T-helper 9 cell (primary cell): ENCODE measurements at places on chromosomes 12 and 14.

GRCh38 chr14:29558516-29558915, 369.1 kb downstream of the PRKD1 start:
- no peak for DNase-seq

DNA sequence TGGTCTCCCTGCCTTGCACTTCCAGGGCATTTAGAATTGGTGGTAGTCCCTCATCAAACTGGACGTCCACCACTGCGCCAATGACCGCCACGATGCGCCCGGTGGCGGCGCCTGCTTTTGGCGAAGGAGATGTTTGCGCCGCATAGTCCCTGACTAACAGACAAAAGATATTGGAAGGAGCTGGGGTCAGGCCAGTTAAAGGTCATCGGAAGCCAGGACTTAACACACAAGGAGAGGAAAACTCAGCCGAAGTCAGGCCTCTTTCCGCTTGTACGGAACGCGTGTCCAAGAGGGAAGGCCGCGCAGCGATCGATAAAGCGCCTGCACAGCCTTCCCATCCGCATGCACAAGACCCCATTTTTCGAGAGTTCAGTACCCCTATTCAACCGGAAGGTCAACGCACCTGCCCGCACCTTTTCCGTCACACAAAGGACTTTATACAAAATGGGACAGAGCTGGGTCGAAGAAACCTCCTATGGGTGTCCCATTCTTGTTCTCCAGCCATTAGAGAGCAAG, 525 bp downstream of the ATP5F1B start:
- no peak for DNase-seq

GRCh38 chr14:57066887-57067513, 201.7 kb downstream of the EXOC5 start:
- no peak for DNase-seq

GRCh38 chr12:91009319-91009950, 4.7 kb upstream of the EPYC start:
- no peak for DNase-seq

DNA sequence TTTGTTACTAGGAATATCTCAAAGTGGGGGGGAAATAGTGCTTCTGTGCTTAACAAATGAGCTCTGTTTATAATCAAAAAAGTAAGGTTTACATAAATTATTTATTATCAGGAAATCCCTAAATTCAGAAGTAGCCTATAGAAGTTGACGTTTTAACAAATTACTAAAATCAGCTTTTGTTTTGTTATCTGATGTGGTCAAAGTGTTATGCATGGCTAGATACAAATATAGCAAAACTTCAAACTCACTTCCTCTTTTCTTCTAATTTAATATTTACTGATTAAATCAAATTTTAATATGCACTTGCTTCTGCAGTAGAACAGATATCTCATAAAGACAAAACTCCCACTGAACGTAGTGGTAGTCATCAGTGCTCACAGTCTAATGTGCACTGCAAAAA, 47.5 kb downstream of the GARIN6 start:
- DNase-seq, result no peak

DNA sequence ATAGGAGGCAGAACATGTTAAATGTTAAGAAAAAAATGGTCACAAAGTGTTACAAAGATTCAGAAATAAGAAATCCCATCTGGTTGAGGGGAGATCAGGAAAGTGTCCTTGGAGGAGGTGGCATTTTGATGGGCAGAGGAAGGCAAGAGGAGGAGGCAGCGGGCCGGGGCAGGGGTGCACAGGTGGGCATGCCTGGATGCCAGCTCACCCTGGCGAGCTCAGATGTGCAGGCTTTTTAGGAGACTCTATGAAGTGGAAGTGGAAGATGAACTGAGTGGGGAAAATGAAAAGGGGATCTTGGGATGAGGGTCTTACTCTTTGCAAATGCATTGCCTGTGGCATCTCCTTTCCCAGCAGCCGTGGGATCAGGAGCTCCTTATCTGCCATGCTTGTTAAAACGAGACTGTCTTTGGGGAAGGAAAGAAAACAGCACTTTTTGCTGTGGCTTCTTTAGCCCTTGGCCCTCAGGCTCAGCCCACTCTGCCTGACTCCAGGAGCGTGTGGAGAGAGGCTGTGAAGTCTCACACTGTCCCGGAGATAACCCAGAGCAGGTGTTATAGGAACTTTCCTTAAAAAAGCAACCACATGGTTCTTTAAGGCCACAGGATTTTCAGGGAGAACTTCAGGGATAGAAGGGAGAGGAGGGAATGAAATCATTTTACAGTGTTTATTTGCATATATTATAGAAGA, 62.6 kb downstream of the ELK3 start:
- DNase-seq, result no peak

- no peak for DNase-seq
Measured at GRCh38 chr12:5507401-5507935, 75.6 kb downstream of the NTF3 start.

DNA sequence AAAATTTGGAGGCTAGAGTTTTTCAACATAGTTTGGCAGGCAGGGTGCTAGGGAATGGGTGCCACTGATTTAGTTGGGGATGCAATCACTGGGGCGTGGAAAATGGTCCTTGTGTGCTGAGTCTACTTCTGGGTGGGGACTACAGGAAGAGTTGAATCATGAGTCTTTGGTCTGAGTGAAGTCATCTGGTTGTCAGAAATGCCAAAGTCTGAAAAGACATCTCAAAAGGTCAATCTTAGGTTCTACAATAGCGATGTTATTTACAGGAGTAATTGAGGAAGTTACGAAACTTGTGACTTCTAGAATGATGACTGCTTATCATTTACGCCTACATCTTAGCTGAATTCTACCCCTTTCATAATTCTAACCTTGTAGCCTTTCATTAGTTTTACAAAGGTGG, 209.1 kb downstream of the NUBPL start:
- no peak for DNase-seq

DNA sequence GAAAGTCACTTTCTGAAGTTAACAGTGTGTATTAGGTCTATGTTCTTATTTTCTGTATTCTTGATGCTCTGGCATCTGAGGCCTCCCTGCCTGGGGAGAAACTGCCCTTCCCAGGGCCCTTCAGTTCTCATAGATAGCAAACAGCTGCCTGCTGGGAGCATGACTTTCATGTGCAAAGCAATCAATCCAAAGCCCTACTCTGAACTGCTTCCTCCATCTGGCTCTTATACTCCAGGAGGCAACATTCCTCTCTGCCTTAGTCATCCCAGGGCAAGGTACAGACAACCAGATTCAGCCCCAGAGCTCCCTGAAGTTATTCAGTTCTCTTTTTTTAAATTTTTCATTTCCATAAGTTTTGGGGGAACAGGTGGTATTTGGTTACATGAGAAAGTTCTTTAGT, 41.7 kb upstream of the RIN3 start:
- no peak for DNase-seq

DNA sequence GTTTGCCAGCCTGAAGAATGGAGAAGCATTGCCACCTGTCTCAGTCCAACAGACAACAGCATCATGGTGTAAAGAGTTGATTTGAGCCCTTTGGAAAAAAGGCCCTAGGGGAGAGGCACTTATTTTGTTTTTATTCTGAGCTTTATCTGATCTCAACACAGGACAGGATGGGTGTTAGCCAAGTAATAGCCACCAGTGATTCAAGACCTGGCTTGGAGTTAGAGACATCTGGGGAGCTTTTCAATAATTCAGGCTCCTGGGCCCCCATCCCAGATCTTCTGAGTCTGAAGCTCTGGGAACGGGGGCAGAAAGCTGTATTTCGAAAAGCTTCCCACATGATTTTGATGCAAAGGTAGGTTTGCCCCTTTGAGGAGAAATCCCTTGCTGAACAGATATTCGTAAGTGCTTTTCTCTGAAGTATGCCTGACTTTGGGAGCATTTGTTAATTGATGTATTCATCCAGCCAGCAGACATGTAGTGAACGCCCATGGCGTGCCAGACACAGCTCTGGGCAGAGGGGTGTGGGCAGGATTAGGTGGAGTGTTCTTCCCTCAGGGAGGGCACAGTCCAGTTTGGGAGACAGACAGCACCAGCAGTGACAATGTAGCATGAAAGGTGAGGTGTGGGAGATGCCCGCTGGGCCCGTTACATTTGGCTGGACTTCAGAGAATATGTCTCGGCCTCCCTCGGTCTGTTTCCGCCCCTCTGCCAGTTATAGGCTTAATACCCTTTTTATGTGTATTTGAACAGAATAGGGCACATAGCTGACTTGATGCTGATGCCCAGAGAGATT, 72.5 kb downstream of the TSPAN9 start:
- no peak for DNase-seq

GRCh38 chr14:85257287-85257686, 272.7 kb upstream of the FLRT2 start:
- no peak for DNase-seq

DNA sequence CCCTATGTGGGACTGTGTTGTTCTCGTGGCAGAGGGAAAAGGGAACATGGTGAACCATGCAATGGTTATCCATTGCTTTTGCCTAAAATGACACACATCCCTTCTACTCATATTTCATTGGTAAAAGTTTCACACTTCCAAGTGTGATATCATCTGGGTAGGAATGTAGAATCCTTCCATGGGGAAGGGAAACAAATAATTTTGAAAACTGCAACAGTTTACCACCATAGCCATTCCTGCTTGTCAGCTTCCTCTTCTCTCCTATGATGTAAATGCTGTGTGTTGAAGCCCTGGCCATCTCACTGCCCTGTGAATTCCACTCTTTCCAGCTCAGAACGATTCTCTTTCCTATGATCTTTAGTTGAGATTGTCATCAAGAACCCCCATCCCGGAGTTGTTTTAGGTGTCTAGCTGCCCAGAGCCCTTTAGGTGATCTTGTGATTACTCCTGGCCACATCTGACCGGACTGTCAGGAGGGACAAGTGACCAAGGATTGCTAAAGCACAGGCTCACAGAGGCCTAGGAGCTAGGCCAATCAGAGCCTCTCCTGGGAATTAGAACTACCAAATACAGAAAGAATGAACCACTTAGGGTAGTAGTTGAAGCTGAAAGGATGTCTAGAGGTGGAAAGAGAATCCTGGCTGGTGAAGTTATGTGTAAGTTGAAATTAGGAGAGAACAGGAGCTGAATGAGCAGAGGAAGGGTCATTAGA, 84.6 kb downstream of the VCPKMT start:
- DNase-seq, result no peak

GRCh38 chr12:48826209-48826855, 8.0 kb downstream of the CACNB3 start:
- DNase-seq, result no peak

- no peak for DNase-seq
Measured at GRCh38 chr12:62400135-62400534, 66.5 kb upstream of the MON2 start.

DNA sequence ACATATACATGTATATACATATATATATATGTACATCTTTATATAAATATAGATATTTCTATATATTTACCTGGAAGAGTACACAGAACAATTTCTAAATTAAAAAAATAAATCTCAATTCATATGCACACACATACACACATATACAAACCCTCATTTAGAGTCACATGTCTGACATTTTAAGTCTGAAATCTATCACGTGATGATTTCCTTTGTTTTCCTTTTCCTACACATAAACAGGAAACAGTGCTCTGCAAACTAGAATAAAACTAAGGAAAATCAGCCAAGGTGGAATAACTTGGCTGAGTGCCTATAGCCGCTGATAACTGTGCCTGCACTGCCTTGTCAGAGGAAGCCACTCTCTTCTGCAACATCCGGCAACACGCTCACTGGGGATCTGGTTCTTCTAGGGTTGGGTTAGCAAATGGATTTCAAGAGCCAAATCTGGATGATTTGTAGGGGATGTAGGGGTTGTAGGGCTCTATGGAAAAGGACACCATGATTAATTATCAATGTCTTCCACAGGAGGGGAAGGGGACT, 480.7 kb downstream of the TMEM132D start:
- no peak for DNase-seq

GRCh38 chr12:108514468-108514972, 557 bp upstream of the FICD start:
- no peak for DNase-seq

DNA sequence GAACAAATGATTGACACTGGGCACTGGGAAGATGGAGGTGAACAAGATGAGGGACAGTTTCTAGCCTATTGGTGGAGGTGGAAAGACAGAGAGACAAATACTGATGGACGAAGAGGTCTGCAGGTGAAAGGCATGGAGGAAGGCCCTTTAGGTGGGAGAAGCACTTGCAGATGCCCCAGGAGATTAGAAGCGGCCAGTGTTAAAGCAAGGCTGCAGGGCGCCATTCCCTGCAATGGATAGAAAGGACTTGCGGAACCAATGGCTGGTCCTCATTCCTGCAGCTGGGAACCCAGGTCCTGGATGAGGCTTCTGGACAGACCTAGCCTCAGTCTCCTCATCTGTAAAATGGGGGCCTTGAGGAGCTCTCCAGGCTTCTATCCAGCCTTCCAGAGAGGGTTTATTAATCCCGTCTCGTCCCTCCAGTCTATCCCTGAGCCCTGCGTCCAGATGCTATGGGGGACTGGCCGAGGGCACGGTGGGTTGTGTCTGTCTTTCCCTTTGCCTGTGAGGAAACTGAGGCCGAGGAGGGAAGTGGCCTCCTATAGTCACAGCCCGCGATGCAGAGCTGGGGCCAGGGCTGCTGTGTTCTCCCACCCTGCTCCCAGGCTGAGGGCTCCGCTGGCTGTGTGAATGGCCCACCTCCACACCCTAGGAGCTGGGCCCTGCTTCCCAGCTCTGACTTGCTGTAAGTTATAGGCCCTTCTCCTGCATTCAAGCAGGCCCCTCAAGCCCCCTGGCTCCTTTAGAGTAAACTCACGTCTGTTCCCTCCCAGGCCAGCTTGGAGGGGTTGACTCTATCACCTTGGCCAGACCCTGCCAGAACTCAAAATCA, 33.0 kb downstream of the CYP46A1 start:
- DNase-seq, result no peak

- DNase-seq, result no peak
Measured at GRCh38 chr12:124047045-124047566, 74.1 kb downstream of the ZNF664 start.

GRCh38 chr14:91159906-91160305, 46.0 kb downstream of the DGLUCY start:
- DNase-seq, result no peak

- no peak for DNase-seq
Measured at GRCh38 chr12:110333201-110333600, 52.2 kb downstream of the ATP2A2 start.

DNA sequence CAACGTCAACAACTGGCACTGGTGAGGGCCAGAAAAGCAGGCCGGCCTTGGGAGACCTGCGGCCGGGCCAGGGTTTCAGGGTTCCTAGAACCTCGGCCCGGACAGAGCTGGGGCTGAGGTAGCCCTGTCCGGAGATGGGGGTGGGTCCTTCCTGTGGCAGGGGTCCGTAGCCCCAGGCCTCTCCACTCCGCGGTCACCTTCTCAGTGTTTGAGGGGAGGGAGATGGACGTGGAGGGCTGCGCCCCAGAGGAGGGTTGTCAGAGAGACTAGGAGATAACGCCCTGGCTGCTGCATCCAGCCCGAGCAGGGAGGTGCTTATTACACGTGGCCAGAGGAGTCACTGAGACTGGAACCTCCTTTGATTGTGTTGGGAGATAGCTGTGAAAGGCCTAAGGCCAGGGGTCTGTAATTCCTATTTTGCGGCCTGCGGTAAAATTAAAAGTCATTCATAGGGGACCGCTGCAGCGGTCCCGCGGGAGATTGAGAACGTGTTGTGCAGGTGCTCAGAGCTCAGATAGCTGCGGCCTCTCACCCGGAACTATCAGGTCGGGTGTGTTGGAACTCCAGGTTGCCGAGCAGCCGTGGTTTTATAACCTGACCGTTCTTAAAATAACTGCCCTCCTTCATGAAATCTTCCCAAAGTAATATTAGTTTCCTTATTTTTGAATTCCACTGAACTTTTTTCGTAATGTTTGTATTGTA, 507 bp downstream of the AHSA1 start:
- DNase-seq, result no peak

GRCh38 chr14:94660306-94660946, 48.2 kb downstream of the SERPINA3 start:
- DNase-seq, result no peak
